ENCODE measurements at places on chromosomes 3 and 15.

GRCh38 chr3:146780251-146780650, 175.1 kb upstream of the PLSCR5 start:
- DNase-seq, result no peak

DNA sequence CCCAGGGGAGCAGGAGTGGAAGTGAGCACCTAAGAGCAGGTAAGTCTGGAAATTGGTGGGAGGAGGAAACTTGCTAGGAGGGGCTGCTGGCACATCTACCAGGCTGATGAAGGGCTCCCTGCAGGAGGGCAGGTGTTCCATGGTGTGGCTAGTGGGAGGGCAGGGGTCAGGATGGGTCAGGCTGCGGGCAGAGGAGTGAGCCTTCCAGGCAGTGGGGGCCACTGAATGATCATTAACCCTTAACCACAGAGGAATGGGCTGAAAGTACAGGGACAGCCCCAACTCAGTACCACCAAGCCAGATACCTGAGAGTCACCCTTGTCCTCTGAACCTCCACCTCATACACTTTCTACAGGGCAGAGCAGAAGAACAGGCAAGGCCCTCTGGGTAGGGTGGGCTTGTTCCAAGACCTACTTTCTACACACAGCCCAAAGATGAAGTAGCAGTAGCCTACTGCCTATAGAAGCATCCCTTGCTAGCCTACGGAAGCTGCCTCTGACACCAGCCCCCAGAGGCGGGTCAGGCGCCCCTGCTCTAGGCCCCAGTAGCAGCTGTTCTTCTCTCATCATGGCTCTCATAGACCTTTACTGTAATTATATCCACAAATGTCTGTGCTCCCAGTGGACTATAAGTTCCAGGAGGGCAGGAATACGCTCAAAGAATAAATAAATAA, 4.6 kb downstream of the RAB6B start:
- DNase-seq, result no peak

DNA sequence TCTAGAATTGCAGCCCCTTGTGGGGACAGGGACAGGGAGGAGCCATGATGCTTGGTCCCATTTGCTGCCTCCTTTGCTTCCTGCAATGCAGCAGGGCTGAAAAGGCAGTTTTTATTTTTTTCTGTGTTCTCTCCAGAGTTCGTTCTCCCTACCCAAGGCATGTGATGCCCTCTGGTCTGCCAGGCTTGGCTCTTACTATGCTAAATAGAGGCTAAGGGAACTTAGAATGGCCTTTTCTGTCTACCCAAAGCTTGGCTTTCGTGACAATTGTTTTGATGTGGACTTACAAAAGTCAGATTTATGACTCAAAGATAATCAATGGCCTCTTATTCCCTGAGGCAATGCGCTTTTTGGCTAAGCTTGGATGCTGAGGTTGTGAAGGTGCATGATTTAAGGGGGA, 293.3 kb upstream of the TBL1XR1 start:
- DNase-seq, result no peak

DNA sequence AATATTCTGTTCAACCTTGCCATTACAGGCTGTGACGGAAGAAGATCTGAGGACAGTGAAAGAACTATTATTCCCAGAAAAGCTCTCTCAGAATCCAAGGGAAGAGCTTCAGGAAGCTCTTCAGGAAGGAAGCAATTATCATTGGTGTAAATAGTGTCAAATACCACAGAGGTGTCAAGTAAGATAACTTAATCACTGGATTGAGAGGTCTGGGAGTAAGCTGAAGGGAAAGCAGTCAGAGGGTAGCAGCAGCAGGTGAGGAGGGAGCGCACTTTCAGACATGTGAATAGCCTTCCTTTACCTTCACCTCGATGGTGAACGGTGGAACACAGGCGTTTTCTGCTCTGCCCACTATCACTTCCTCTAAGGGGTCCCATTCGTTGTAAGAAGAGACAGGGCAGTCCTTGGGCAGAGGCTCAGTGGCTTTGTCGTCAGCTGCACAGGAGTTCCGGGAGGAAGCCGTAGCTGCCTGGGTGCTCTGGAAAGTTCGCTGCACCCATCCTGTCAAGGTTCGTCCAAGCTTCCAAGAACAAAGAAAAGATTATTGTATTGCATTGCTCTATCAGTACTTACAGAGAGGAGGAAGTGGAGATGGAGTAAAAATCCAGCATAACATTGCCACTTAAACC, 1.9 kb downstream of the GATM start:
- no peak for DNase-seq

DNA sequence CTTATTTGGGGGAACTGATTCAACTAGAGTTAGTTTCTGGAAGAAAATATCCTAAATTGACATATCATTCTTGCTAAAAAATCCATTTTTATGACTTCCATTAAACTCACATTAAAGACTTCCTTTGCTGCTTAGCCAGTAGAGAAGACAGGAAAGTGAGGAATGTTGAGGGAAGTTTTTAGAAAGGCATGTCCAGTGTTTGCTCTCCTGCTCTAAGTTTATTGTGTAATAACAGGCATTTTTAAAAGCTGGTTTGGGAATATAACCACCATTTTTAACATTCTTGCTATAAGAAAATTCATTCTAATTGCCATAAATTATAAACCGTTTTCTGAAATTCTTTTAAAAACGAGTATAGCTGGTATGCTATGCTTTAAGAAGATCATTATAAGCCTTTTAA, 428.0 kb downstream of the RAP2B start:
- no peak for DNase-seq

DNA sequence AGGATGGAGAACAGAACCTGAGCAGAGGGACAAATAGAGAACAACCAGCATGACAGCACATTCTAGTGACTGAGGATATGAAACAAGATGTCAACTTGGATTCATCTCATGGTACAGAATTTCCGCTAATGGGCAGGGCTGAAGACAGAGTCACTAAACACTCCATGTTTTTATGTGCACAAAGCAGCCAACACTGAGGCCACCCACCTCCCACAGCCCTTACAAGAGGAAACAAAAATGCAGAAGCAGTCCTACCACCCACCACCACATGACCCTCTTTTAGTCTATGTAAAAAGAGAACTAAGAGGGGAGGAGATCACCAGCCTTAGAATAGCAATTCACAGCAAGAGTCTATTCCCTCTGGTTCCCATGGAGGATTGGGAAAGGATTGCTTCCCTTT, 131.4 kb upstream of the UBE2E2 start:
- DNase-seq, result no peak

DNA sequence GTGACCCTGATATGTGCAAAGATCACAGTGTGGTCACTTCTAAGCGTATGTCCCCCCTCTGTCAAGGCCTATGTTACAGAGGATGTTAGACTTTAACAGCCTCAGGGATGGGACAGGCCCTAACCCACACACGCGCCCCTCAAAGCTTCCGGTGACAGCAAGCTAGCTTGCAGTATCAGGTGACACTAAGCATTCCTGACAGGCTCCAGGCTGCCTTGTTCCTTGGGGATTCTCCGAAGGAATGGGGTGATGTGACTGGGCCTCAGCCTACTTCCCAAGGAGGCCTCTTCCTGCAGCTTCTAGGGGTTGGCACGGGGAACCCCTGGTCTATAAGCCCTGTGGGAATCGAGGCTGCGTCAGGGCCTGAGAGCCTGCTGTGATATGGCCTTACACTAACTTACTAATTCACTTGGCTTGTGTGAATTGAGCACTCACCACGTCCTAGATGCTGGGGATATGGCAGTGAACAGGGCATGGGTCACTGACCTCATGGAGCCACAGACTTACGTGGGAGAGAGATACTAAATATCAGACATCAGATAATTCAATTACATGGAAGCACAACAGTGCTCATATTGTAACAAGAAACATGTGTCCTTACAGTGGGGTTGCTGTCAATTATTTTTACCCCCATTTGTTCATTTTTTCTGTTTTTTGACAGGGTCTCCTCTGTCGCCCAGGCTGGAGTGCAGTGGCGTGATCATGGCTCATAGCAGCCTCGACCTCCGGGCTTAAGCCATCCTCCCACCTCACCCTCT, 11.4 kb upstream of the SPTBN5 start:
- no peak for DNase-seq

DNA sequence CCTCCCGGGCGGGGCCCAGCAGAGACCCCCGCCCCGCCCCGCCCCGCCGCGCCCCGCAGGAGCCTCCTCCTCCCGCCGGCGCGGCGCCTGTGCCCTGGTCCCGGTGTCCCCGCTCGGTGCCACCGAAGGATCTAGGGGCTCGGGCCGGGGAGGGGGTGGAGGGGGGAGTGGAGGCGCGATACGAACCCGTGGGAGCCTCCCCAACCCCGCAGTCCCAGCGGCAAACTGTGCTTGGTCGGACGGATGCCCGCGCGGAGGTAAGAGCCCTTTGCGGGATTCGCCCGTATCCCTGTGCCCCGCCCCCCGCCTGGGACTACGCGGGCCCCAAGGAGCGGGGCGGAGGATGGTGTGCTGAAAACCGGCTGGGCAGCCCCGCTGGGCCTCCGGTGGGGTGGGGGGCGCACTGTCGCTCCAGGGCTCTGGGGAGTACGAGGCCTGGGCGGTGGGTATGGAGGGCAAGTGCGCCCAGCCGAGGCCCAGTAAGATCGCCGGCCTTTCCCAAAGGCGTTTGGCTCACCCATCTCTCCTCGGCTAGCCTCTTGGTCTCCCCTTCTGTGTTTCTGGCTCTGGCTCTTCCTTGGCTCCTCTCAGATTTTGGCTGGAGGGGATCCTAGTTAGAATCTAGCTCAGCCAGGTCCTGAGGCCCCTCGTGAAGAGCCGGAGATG, 65.6 kb upstream of the POLG start:
- DNase-seq, result peak; percentile 37

GRCh38 chr3:150737874-150738679, 24.9 kb downstream of the SIAH2 start:
- DNase-seq, result peak; percentile 45

DNA sequence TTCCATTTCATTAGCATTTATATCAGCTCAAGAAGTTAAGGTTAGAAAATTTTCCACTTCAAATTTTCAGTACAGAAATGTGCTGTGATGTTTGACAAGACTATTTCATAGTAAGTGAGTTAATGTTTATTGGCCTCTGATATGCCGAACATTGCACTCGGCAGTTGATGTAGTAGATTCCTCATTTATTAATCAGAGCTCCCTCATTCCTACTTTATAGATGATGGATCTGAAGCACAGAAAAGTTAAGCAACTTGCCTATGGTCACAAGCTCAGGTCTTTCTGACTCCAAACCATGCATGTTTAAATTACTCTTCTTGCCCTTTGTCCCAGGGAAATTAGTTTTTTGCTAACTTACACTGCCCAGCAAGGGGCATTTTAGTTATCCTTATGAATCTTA, 92.0 kb downstream of the ATG7 start:
- DNase-seq, result no peak

- DNase-seq, result no peak
Observed at GRCh38 chr15:40084650-40085049, 24.0 kb downstream of the BMF start.

- DNase-seq, result no peak
Observed at GRCh38 chr3:137845666-137846065, 81.6 kb downstream of the SOX14 start.

DNA sequence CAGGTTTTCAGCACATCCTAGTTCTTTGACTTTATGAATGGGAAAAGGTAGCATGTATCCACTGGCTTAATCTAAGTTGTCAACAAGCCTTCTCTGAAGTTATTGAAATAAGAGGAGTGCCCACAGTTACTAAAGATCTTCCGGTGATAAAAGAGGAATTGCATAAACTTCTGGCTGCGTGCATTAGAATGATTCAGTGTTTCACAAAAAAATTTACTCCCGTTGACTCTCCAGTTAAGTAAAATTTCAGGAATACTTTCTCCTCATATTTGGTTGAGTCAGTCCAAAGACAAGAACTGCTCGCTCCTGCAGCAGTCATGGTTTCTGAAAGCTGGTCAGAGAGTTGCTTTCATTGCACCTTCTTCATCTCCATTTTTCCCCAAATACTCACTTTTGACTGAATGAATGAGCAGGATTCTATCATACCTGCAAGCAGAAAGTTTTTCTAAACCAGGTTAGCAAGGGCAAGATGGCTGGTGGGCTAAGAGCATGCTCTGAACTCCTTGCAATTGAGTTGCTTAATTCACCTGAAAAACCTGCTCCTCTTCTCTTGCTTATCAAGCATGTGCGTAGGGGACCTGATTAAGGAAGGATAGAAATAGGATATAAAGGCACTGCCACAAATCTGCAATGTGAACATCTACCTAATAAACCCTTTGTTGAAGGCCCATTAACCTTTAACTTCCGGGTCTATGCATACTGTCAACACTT, 64.2 kb upstream of the TIMP4 start:
- DNase-seq, result no peak

DNA sequence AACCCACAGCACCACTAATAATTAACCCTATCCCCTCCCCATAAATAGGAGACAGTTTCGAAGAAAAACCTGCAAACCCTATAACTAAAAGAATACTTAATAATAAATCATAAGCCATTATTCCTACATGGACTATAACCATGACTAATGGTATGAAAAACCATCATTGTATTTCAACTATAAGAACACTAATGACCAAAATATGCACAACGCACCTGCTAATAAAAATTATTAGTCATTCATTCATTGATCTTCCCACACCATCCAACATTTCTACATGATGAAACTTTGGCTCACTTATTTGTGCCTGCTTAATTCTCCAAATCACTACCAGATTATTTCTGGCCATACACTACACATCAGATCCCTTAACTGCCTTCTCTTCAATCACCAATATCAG, 16.6 kb downstream of the AQP9 start:
- DNase-seq, result no peak

- no peak for DNase-seq
Observed at GRCh38 chr3:54443561-54444161, 321.3 kb downstream of the CACNA2D3 start.

GRCh38 chr3:34727700-34728099, 911.6 kb upstream of the ARPP21 start:
- DNase-seq, result no peak

Measured in NCI-H526 (cell line).